Endothelial cell (in vitro differentiated cells): ENCODE measurements at places on chromosomes 16 and 17.

DNA sequence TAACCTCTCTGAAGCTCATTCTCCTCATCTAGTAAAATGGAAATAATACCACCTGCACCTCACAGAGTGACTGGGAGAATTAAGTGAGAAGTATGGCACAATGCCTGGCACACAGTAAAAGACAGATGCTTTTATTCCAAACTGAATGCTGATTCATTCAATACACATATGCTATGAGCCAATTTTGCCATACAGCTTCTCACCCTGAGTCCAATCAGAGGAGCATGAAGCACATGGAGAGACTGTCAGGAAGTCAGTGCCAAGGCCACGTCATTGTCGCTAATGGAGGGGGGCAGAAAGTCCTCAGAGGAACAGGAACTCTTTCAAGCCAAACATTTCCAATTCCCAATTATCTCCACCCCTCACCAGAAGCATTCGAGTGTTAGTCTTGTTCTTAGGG lies 11.6 kb downstream of the MKS1 start:
- DNase-seq: no peak

GRCh38 chr17:40915199-40915661 lies 22.2 kb downstream of the KRT23 start:
- DNase-seq: no peak

- DNase-seq: no peak
Measured at GRCh38 chr16:27539120-27539519, 10.6 kb downstream of the GTF3C1 start.

DNA sequence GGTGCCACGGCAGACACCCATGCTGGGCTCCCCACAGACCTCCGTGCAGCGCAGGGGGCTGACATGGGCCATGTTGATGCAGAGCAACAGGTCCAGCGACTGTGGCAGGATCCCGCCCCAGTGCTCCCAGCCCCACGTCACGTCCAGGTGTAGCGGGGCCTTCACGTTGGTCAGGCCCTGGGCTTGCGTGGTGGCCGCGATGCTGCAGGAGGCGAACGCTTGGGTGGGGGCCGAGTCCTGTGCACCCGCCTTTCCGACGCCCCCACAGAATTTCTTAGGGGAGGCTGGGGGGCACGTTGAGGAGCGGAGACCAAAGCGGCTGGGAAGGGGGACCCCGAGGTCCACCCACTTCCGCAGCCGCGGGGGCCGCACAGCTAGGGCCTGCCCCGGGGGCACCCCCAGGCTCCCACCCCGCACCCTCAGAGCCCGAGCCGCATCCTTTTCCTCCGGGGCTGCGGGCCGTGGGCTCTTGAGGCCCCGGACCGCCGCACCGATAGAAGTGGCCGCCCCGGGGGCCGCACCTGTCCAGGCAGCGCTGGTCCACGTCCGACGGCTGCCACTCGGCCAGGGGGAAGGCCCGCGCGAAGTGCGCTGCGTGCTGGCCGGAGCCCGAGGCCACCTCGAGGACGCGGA lies 416 bp downstream of the METTL26 start:
- peak; percentile 4 for DNase-seq

GRCh38 chr17:52298881-52299280 lies 140.4 kb upstream of the CA10 start:
- no peak for DNase-seq

GRCh38 chr17:45022655-45023339 lies 28.6 kb downstream of the DCAKD start:
- no peak for DNase-seq

- no peak for DNase-seq
Measured at GRCh38 chr16:66256919-66257318, 109.6 kb upstream of the CDH5 start.

- no peak for DNase-seq
Measured at GRCh38 chr17:73261952-73262675, 434 bp upstream of the CPSF4L start.

DNA sequence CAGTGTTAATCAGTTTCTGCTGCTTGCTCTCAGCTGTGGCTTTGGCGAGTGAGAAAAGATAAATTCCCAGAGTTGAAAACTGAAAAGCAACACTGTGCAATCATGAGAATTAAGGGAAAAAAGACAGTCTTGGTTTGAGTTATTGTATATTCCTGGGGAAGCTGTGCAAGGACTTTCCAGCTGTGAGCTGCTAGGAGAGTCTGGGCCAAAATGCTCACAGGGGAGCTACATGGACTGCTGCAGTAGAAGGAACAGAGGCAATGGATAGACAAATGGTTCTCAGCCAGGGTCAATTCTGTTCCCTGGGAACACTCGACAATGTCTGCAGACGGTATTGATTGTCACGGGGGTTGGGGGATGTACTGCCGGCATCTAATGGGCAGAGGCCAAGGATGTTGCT lies 102.0 kb upstream of the ADAMTS18 start:
- no peak for DNase-seq

DNA sequence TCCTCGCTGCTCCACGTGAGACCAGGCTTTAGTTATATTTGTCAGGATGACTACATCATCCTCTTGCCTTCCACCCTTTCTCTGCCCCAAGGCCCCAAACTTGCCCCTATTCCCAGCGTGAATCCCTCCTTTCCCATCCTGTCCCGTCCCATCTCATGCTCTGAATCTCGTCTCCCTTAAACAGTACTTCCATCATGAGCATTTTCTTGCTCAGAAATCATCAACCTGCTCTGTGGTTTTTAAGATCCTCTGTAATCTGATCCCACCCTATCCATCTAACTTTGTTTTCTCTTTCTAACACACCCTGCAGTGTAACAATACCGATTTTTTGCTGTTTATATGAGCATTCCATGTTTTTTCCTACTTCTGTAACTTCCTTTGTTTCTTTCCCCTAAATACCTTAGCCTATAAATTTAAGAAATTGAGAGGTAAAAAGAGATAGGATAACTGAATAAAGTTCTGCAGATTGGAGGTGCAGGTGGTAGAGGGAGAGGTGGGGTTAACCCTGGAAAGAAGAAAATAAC lies 39.7 kb downstream of the MRTFB start:
- DNase-seq: no peak

GRCh38 chr16:14095883-14096551 lies 24.9 kb downstream of the MRTFB start:
- DNase-seq: no peak

GRCh38 chr16:5071681-5072333 lies at the start of gene ALG1:
TSS of gene ALG1 (plus strand) at chr16:5071843. CDS start at chr16:5071850, 7 bp downstream.
- peak; percentile 88 for DNase-seq

DNA sequence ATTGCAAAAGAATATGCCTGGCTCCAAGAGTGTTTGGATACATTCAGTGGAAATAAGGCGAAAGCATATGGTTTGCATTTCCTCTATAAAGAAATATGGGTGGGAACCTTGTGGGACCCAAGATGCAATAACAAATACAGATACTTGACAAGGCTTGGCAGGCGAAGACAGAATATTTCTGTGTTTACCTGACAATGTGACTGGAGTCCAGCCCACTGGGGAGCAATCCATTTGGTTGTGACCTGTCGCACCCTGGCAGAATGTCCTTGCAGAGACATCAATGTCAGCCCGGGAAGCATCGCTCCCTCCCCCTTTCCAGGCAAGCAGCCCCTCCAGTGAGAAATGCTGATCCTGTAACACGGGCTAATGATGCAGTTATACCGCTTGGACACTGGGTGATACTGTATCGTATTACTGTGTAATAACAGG lies 296.6 kb downstream of the MAF start:
- DNase-seq: no peak

GRCh38 chr17:79843474-79843815 lies 4.2 kb upstream of the CBX4 start:
- DNase-seq: no peak

GRCh38 chr17:2704890-2705248 lies 6.7 kb downstream of the CLUH start:
- no peak for DNase-seq

DNA sequence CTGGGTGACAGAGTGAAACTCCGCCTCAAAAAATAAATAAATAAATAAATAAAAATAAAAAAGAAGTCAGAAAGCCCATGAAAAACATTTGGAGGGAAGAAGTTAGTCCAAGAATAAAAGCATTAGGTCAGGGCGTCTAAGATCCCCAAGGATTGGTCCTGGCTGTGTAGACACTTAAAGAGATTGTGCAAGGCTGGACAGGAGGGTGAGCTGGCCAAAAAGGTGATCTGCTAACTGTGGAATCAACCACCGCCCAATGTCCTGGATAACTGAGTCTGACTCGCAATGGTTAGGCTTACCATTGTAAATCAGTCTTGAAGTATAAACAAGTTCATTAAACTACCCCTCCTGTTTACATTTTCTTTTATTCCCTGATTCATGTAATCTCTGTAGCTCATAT lies 8.8 kb upstream of the ABCA8 start:
- DNase-seq: no peak

- DNase-seq: no peak
Measured at GRCh38 chr17:82301300-82301915, 16.0 kb downstream of the CD7 start.

GRCh38 chr17:42459256-42459800 lies 650 bp downstream of the ATP6V0A1 start:
- peak; percentile 15 for DNase-seq

DNA sequence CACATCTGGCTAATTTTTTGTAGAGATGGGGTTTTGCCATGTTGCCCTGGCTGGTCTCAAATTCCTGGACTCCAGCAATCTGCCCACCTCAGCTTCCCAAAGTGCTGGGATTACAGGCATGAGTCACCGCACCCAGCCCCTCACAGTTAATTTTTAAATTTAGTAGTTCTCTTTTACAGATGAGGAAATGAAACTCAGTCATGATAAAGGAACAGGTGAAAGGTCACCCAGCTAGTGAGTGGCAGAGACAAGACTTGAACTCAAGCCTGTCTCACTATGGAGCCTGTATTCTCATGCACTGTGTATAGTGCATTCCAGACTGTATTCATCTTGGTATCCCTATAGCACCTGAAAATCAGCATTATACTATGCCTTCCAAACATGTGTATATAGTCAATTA lies 77.1 kb upstream of the WSB1 start:
- no peak for DNase-seq

GRCh38 chr16:1333149-1333812 lies at the start of gene BAIAP3:
TSS of gene BAIAP3 (plus strand) at chr16:1333645. CDS start at chr16:1338550, 4,905 bp downstream.
- DNase-seq: peak; percentile 74

DNA sequence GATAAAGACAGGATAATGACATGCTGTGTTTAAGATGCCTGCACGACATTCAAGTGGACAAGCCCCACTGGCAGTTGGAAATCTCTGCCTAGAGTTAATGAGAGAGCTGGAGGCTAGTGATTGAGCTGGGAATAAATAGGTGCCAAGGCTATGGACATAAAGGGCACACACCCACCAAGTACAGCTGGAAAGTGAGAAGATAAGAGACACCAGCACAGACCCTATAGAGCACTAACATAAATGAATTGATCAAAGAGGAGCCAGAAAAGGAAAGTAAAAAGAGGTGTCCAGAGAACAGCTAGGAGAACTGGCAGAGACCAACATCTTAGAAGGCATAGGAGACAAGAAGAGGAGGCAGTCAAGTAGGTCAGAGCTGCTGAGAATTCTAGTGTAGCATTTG lies 101.2 kb downstream of the YPEL2 start:
- DNase-seq: no peak

DNA sequence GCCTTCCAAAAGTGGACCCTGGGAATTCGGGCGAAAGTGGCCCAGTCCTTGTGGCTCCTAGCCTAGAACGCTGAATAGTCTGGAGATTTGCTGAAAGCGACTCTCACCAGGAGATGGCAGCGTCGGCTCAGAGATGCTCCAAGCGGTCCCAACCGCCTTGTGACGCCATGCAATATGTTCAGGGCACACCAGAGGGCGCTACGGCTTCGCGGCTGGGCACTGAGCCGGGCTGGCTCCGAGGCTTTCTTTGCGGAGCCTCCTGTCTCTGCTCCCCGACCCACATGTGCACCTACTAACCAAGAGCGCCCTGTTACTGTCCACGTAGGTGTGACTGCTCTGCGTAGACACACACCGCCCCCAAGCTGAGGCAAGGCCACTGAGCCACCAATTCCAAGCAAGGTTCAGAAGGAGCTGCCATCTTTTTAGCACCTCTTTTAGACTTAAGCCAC lies 36.9 kb downstream of the SYCE1L start:
- peak; percentile 94 for DNase-seq

GRCh38 chr16:14483819-14484385 lies 146.2 kb downstream of the PARN start:
- no peak for DNase-seq

DNA sequence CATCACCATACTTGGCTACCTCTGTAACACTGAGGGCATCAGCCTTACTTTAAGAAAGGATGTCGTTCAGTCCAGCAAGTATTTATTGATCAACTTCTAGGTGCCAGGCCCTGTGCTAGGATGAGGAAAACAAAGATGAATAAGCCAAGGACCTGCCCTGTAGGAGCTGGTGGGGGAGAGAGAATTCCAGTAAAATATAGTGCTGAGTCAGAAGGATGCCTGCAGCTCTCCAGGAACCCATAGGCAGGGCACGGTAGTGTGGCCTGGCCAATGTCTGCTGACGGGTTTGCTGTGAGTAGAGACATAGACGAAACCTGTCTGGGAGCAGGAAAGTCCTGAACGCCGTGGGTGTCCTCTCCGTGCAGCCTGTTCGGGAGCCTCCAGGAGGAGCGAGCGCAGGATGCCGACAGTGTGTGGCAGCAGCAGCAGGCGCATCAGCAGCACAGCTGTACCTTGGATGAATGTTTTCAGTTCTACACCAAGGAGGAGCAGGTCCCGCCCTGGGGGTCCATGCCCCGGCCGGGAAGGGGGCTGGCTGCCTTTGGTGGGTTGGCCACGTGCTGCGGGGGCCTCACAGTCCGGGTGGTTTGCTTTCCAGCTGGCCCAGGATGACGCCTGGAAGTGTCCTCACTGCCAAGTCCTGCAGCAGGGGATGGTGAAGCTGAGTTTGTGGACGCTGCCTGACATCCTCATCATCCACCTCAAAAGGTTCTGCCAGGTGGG lies 55.6 kb downstream of the USP43 start:
- DNase-seq: no peak

- DNase-seq: peak; percentile 39
Measured at GRCh38 chr17:6070913-6071511, 833 bp downstream of the WSCD1 start.

GRCh38 chr17:47291242-47291873 lies 32.4 kb upstream of the EFCAB13 start:
- no peak for DNase-seq

- DNase-seq: no peak
Measured at GRCh38 chr17:4648741-4649140, 7.3 kb upstream of the ALOX15 start.

DNA sequence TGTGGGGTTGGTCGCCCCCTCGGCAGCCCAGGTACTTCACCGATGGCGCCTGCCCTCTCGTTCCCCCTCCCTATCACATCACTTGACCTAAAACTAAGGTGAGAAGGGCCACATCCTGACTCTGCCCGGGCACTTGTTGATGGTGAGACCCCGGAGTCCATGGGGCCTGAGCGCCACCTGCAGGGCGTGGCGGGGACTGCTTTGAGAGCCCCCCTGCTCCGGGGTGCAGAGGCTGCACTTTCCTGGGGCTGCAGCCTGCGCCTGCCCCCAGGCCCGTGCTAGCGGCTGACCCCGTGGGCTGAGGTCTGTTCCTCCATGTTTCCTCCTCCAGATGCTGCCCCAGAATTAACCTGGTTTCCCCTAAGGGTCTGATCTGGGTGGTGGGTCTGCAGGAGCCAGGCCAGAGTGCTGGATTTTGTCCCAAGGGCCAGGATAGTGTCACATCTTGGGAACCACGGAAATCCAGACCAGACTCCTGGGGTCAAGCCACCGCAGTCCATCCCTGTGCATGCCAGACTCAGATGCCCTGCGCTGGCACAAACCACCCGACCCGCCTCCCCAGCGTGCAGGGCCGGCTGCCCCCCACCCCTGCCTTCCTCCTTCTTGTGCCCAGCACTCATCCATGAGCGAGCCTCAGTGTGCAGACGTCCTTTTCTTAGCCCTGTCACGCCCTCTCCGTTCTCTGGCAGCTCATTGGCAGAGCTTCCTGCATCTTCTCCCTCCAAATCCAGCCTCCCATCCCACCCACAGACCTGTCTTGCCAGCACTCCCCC lies 2.7 kb downstream of the NDUFAF8 start:
- DNase-seq: peak; percentile 83

GRCh38 chr17:33725675-33726271 lies 432.7 kb upstream of the ASIC2 start:
- peak; percentile 74 for DNase-seq
